Activated CD4-positive, alpha-beta T cell treated with anti-CD3 and anti-CD28 coated beads, Interleukin-2, amount 10 ng/mL, durations not matched to agents 24 days and 14 days (primary cell): ENCODE measurements at places on chromosomes 4 and X. TPM values are rescaled to one million over a fixed set of nuclear protein-coding genes. Genes with fewer than 3 reads are reported as not detected.

GRCh38 chr4:173934933-173935620, 348.4 kb downstream of the FBXO8 start:
- no peaks in the 10 kb centered on the region for H3K4me1 ChIP-seq
- no peaks in the 10 kb centered on the region for H3K36me3 ChIP-seq
- H3K4me3 ChIP-seq, result no peak overlapping the region
- H3K27ac ChIP-seq, result no peak overlapping the region

DNA sequence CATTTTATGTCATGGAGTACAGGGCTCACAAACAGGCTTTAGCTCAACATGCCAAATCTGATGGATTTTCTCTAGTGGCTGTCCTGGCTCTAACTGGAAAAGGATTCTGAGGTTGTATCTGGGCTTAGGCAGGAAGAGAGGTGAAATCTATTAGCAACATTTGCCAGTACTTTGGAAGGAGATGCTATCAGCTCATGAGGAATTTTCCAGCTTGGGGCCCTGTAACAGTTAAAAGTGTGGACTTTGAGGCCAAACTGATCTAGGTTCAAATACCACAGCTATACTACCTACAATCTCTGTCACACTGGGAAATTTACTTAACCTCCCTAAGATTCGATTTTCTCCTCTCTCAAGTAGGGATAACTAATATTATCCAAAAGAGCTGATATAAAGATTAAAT, 119.0 kb upstream of the HCCS start:
- no peaks in the 10 kb centered on the region for H3K27me3 ChIP-seq
- no peak overlapping the region for H3K27ac ChIP-seq
- H3K4me1 ChIP-seq, result no peaks in the 10 kb centered on the region
- H3K4me3 ChIP-seq, result no peak overlapping the region
- H3K36me3 ChIP-seq, result no peaks in the 10 kb centered on the region

DNA sequence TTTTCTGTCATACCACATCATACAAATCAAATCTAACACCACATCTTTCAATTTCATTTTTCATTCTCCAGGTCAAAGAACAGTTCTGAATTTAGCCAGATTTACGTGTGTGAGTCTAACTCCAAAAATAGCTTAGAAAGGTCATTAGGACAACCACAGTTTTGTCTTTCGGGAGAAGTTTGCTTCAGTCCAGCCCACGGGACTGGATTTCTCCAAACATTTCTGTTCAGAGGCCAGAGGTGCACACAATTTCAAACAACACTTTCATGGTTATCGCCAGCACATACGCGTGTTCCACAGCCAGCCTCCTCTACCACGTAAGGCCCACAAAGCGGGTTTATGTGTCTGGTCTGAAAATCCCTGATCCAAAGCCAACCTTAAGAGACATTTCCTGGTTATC, 65.9 kb downstream of the VEGFC start:
- no peaks in the 10 kb centered on the region for H3K4me1 ChIP-seq
- no peak for DNase-seq

BRS3 gene
- total RNA-seq, result not detected in 2 replicates

DNA sequence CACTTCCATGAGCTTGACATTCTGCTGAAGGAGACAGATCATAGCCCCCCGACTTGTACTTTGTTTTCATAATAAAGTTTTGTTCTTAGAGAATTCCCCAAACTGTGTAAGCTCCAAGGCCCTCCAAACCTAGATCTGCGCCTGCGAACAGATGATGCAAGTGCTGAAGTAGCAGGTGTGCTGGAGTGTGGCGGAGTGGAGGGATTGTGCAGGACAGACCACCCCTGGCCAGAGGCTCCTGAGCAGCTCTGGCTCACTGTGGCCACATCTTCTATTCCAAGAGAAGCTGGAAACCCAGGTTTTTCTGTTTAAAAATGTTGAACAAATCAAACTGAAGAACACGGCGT, 46.4 kb downstream of the TBC1D14 start:
- no peak for DNase-seq
- H3K4me1 ChIP-seq, result peaks cover 11% of the 10 kb centered on the region
- H3K27ac ChIP-seq, result no peak overlapping the region
- H3K36me3 ChIP-seq, result no peaks in the 10 kb centered on the region
- H3K4me3 ChIP-seq, result no peak overlapping the region
- H3K27me3 ChIP-seq, result no peaks in the 10 kb centered on the region

DNA sequence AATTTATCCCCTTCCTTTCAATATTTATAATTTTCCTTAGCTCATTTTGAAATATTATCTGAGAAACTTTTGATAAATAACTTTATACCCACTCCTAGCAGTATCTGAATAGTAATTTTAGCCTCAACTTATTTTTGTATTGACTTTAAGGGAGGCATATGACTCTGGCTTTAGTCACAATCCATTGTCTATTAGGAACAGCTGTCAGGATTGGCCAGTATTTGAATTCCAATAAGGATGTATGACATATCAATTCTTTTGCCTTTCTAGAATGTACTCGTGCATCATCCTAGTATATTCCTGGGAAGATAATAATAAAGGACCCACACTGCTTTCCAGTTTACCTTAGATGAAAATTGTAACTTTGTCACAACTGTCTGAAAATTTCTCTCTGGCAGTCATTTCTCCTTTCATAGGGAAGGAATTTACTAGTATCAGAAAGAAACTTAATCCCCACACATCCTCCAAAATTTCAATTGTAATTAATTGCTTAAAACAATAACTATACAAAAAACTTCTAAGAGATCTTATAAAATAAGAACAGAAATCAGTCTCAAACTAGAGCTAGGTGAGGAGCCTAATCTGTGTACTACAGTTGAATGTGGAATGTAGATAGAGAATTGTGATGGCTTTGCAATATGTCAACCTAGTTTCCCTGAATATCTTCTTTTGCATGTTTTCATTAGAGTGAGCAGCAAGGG, 121.0 kb upstream of the EPHA5 start:
- DNase-seq, result no peak
- H3K4me3 ChIP-seq, result no peak overlapping the region
- H3K27ac ChIP-seq, result no peak overlapping the region
- H3K36me3 ChIP-seq, result no peaks in the 10 kb centered on the region
- H3K4me1 ChIP-seq, result no peaks in the 10 kb centered on the region
